ENCODE measurements at places on chromosomes 3 and 15.
A peak's percentile ranks its signal among the peaks of the same experiment; 100 is the strongest.

- no peak for DNase-seq
These were observed 8.6 kb downstream of the NCEH1 start for GRCh38 chr3:172702256-172702655.

- DNase-seq = no peak
These were observed 53.1 kb upstream of the PRR23E start for GRCh38 chr3:127139601-127140500.

GRCh38 chr15:95277266-95277665 is 1045.9 kb downstream of the MCTP2 start:
- no peak for DNase-seq

DNA sequence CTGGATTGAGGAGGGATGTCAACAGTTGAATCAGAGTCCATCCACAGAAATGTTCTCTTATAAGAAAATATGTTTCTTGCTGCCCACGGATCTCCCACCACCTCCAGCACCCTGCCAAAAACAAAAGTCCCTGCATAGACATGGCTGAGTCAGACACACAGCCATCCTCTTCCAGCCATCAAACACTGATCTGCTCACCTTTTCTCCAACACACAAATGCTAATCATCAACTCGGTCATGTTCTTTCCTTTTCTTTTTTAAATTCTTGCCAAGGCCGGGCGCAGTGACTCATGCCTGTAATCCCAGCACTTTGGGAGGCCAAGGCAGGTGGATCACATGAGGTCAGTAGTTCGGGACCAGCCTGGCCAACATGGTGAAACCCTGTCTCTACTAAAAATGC is 110.7 kb upstream of the IL12A start:
- DNase-seq = no peak

GRCh38 chr3:133452641-133453319 is 52.9 kb downstream of the BFSP2 start:
- peak; percentile 82 for DNase-seq

- no peak for DNase-seq
These were observed 42.5 kb upstream of the SPTSSB start for GRCh38 chr3:161413855-161414210.

GRCh38 chr15:74869726-74870407 is 3.3 kb downstream of the SCAMP2 start:
- no peak for DNase-seq

DNA sequence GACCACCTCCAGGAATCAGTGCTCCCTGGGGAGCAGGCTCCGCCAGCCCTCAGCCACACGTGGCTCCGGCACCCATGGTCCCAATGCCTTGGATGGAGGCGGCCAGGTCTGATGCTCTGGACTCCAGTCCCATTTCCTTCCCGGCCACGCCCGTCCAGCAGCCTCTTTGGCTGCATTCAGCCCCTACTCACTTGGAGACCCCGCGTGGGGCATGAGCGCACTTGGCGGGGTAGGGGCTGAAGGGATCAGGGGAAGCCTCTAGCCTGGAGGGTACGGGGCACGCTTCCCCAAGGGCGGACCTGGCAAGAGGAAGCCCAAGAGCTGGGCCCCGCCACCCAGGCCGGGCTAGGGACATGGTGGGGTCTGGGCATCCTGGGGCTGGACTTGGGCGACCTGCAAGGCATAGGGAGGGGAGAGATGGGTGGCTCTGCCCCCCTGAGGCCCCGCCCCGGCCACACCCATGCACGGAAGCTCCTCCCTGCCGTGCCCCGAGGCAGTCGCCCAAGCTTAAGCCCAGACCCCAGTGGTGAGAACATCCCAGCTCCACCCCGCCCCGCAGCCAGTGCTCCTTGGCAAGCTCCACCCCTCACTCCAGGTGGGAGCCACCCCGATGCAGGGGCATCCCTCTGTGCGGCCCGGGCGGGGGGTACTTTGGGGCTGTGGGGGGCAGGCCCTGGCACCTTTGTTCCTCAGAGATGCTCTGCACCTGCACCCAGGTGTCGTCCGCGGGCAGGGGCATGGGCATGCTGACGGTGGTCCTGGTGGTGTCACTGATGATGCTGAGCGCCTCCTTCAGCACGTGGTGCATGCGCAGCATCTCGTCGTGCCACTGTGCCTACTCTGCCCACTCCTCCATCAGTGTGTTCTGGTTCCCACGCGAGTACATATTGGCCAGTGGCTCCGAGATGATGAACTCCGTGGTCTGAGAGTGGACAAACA is 163.5 kb downstream of the GOLGA6L4 start:
- no peak for DNase-seq

- no peak for DNase-seq
These were observed 168.7 kb upstream of the TMCO5A start for GRCh38 chr15:37765786-37766185.

DNA sequence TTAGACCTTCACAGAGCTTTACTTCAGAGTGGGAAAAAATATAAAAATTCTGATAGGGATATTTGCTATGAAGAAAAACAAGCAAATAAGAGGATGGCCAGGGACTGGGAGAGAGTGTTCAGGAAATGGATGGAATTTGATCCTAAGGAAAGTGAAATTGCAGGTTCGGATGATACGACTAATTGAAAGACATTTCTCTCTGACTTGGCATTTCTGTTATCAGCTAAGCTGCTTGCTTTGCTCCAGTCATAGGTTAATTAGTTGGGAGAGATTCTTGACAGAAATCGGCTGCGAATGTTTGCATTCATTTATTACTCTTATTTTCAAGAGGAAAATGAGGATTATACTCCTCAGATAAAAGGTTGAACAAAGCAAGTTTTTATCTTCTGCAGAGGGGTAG is 808.7 kb upstream of the NECTIN3 start:
- peak; percentile 1 for DNase-seq

DNA sequence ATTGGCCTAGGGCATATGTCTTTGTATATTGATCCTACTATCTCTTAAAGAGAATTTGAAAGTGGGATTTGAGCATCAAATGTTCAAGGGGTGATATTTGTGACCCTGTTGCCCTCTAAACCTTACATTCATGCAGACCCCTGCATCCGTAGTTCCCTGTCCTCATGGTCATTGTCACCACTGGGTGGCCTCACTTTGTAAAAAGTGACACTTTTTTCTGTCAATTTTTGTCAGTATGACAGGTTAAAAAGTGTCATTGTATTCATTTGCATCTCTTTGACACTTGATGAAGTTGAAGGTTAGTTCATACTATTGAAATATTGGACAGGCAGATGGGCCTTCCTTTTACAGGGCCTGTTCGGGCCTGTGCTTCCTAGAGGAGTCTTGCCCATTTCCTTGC is 12.3 kb upstream of the KLF15 start:
- no peak for DNase-seq

DNA sequence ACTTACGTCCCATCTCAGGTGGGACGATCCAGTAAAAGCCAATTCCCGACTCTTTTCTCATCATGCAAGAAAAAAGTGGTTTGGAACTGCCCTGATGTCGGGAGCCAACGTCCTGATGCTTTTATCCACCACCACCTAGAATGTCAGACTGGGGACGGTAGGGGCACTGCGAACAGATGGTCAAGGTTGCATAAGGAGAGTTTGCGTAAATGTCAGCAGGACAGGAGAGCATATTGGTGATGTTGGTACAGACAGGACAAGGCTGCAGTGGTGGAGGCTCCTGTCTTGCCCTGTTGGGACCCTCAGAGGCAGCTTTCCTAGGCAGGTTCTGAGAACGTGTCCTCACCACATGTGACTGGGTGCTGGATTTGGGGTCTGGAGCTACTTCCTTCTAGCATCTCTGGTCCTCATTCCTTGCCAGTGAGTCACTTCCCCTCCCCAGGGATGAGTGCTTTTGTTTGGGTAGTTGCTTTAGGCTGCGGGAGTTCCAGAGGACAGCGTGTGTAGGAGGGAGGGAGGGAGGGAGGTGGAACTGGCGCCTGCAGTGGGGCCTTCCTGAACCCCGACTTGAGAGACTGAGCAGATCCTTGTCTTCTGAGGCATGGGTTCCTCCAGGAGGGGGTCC is 21.0 kb downstream of the THSD4 start:
- no peak for DNase-seq

GRCh38 chr15:75362642-75363249 is 5.7 kb downstream of the MAN2C1 start:
- DNase-seq = no peak

- DNase-seq = no peak
These were observed 287.1 kb upstream of the PPP2R3A start for GRCh38 chr3:135678386-135678785.

GRCh38 chr3:191068946-191069813 is 129.9 kb upstream of the OSTN start:
- no peak for DNase-seq

DNA sequence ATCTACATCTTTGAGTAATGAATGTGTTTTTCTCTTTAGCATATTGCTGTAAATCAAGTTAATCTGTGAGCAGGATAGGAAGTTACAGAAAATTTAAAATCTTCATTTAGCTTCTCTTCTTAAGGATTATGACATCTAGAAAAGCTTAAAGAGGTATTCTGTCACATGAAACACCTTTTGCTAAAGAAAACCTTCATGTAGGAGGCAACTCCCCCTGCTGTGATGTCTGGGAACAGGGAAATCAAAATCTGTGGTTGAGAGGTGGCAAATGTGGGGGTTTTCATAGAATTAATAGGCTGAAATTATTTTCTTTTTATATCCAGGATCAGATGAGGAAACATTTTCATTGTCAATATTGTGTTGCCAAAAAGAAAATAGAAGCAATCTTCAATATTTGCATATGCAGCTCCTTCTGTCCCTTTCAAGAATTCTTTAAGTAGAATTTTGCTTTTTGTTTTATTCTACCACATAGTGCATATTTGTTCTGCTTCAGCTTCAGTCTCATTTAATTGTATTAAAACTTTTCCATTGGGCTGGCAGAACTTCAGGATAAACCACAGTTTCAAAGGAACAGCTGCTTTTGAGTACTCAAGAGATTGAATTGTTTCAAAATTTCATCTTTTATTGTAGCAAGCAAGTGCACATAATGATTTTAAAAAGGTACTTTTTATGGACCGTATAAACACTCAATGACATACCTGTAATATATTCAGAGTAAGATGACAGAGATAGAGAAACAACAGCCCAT is 128.4 kb downstream of the RAP2B start:
- no peak for DNase-seq

Measured in Caco-2 (cell line).